ENCODE measurements at places on chromosomes 1 and 21.

DNA sequence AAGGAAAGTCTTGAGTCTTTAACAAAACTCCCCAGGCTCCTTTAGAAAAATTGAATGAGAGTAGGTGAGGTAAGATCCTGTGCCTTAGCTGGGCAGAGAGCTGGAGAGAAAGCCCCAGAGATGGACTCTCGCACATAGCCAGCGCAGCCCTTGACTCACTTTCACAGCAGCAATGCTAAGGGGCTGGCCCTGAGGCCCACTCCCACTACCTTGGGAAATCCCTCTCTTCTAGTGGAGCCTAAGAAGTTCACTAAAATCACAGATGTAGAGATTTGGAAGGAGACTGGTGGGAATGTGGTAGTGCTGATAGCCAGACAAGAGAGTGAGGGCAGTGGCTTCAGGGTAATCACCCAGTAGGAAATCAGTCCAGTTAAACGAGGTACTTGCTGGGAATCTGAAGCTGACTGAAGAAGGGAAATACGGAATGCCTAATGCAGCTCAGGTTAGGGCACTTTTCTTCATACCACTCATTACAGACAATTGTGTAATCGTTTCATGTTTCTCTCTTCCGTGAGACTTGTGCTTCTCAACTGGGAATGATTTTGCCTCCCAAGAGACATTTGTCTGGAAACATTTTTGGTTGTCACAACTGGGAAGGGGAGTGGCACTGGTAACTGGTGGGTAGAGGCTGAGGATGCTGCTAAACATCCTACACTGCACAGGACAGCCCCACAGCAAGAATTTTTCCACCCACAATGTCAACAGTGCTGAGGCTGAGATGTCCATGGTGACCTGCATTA, 42.4 kb upstream of the LRRC8C start:
- no peak for DNase-seq

GRCh38 chr1:8121261-8122159, 95.4 kb upstream of the ERRFI1 start:
- no peak for DNase-seq

- no peak for DNase-seq
Measured at GRCh38 chr1:44547837-44548236, 126.4 kb downstream of the TMEM53 start.

GRCh38 chr1:109441069-109441468, 14.8 kb upstream of the PSMA5 start:
- no peak for DNase-seq

DNA sequence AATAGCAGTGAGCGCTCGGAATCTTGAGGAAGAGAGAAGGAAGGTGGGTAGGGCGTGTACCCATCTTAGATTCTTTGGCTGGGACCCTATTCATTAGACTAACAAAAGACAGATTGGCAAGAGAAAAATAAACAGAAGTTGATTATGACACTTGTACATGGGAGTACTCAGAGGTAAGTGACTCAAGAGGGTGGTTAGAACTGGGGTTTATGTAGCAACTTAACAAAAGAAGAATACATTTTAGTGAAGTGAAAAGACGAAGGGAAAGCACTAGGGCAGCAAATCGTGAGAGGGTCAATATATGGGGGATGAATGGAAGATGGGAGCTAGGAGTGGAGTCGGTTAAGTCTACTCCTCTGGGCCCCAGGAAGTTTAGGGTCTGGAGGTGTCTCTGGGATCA, 25.8 kb upstream of the RCC2 start:
- no peak for DNase-seq

- DNase-seq = no peak
Measured at GRCh38 chr1:21192284-21192683, 15.6 kb upstream of the EIF4G3 start.
